ENCODE measurements at places on chromosomes 5 and 9.

DNA sequence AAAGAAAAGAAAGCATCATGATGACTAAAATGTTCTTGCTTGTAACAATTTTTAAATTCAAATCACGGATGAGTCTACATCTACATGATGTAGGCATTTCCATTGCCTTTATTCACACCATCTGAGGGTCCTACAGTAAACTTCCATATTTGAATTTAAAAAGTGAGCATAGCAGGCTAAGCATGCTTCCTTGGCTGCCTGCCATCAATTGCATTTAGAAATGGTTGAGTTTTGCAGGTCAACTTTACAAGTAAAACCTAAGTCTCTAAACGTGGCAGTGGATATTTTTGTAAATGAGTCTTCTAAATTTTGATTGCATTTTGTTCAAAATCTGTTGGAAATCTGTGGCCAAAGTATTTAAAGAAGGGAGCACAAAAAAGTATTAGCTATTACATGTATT lies 136.5 kb upstream of the PTCH1 start:
- no peak for DNase-seq

GRCh38 chr5:107916731-107917725 lies 246.3 kb upstream of the EFNA5 start:
- no peak for DNase-seq

GRCh38 chr9:128118472-128118857 lies 9.1 kb downstream of the PTGES2 start:
- no peak for DNase-seq

- no peak for DNase-seq
These were observed 83.0 kb upstream of the IL33 start for GRCh38 chr9:6132650-6133049.

DNA sequence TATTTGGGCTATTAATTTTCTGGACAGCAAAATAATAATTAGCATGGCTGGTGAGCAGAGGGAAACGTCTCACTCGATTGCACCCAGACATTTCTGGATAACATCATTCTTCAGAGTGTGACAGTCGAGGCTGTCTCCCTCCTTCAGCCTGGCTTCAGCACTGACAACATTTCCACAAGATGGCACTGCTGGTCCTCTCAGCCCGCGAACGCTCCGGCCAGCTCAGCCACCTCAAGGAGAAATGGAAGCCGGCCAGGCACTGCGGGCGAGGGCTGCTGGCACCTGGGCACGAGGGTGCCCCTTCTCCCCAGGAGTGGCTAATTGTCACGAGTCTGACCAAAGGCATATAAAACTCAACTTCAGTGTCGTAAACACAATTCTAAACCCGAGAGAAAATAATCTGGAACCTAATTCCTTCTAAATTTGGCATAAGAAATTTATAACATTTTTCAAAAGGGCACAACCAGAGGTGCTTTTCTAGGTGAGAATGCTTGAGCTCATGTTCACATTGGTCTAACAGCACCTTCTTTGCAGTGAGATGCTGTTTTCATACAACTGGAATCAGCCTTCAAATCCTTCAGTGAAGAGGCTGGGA lies 65.9 kb downstream of the DAP start:
- no peak for DNase-seq

- no peak for DNase-seq
These were observed 56.7 kb downstream of the TLE1 start for GRCh38 chr9:81632599-81632998.

DNA sequence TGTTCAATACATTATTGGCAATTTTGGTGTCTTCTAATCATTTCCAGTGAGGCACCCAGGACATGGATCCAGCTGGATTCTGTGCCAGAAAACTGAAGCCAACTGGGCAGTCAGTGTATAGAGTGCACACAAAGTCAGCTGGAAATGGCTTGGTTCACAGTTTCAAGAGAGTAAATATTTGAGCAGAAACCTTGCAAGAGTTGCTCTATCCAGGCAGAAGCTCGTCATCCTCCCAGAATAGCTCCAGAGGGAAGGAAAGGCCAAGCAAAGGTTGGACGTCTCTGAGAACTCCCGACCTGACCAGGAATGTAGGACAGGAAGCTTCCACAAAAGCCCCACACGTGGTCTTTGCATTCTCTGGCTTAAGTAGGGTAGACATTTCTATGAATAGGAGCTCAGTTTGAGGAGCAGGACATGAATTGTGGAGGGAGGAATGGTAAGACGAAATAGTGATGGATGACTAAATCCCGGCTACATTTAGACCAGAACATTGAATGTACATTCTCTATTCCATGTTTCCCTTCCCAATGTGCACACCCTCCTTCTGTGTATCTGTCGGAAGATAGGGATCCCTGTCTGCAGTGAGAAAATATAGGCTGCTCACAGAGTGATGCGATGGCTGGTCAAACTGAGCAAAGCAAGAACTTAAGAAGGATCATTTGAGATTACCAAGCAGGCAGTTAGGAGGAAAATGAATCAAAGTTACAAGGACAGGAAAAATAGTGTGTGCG lies 72.7 kb upstream of the FCN2 start:
- DNase-seq: no peak

DNA sequence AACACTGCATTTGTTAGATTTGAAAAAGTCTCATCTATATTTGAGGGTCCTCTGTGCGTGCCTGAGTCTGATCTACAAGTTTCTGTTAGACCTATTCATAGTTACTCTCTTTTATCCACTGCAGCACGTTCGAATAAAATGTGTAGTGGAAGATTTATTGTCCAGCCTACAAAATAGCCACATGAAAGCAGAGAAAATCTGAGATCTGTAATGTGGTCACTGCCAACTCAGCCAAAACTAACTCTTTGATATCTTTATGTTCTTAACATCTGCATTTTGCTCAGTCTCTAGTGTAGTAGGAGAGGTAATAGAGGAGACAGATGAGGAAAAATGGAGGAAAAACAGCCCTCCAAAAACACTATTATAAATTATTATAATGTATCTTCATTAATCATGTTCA lies 354.0 kb downstream of the NPR3 start:
- DNase-seq: no peak

- DNase-seq: no peak
These were observed 40.5 kb downstream of the C9orf50 start for GRCh38 chr9:129580211-129580915.

- no peak for DNase-seq
These were observed 50.1 kb upstream of the ZNF608 start for GRCh38 chr5:124796495-124796894.

GRCh38 chr9:95090023-95090791 lies 227.3 kb downstream of the FANCC start:
- no peak for DNase-seq

DNA sequence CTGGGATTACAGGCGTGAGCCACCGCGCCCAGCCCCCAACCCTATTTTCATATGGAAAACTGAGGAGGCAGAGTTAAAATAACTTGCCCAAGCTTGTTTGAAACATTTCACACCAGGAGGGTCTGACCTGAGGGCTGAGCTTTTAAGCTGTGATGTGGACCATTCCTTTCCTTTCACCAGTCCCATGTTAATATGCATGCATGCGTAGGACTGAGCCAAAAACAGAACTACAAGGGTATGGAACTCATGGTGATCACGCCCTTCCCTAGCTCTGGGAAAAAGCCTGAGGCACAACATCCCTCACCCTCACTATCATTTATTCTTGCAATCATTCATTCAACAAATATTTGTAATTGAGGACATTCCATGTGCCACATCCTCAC lies 87.4 kb upstream of the FAM169A start:
- no peak for DNase-seq

GRCh38 chr9:38096238-38096805 lies 27.3 kb upstream of the SHB start:
- DNase-seq: no peak

- DNase-seq: no peak
These were observed 4.9 kb downstream of the SLC25A51 start for GRCh38 chr9:37899041-37899440.

DNA sequence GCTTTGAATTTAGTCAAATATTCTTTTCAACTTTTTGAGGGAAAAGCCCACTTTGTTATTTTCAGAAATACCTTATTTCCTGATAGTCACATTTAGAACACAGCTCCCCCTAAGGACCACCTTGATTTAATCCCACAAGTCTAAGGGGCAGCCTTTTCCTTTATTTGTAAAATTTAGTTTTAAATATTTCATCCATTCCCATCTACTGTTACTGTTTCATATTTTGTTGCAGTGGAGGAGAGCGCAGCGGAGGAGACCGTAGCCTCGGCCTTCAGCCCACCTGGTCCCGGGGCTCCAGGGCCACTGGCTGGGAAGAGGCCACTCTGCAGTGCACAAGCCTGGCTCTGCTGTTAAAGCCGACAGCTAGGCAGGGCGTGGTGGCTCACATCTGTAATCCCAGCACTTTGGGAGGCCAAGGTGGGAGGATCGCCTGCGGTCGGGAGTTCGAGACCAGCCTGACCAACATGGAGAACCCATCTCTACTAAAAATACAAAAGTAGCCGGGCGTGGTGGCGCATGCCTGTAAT lies 19.6 kb downstream of the LPCAT1 start:
- DNase-seq: no peak

DNA sequence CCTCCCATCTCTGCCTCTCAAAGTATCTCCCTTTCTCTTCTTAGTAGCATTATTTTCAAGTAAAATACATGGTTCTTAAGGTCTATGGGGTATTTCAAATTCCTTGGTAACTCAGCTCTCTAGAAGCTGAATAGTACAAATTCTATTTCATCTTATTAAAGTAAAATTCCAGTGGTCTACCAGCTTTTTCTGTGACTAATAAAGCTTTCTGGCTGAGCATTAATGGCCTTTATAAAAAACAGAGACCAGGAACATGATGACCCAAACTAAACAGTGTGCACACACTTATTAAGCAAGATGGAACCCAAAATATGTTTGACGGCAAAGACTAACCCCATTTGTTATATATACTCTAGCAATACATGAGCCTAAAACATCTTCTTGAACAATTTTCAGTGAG lies 142.6 kb downstream of the OR2K2 start:
- no peak for DNase-seq

DNA sequence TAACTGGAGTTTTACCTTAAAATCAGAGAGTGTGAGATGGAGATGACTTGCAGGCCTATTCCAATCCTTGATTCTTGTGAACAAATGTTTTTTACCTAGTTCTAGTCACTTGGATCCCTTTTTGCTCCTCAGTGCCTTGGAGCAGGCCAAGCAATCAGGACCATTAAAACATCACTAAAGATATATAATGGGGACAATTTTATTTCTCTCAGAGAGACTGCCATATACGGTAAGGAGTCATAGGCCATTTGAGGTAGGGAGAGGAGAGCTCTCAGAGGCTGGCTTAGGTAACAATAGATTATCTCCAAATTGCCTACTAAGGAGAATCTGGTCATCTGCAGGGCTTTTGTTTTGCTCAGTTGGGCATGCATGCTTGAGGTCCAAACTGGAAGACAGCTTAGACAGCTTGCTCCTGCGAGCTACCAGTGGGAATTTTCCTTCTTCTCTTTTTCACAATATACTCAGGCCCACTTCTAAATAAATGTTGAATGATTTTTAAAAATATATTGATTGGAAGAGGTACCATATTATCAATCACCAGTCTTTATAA lies 44.0 kb downstream of the FREM1 start:
- DNase-seq: no peak

DNA sequence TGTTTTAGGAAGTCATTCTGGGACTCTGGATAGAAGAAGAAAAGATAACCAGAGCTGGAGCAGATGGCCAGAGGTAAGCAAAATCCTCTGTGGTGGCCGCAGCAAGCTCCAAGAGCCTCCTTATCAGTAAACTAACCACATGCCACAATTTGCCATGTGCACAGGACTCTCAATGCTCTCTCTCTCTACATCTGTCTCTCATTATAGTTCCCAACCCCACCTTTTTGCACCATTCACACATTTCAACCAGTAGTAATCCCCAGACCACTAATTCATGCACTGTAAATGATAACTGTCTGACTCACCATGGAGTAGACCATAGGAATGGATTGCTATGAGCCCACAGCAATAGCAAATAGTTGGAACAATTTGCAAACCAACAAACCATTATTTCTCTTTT lies 526.1 kb downstream of the TLR4 start:
- no peak for DNase-seq

GRCh38 chr5:149519601-149520000 lies 31.6 kb downstream of the CSNK1A1 start:
- DNase-seq: no peak

DNA sequence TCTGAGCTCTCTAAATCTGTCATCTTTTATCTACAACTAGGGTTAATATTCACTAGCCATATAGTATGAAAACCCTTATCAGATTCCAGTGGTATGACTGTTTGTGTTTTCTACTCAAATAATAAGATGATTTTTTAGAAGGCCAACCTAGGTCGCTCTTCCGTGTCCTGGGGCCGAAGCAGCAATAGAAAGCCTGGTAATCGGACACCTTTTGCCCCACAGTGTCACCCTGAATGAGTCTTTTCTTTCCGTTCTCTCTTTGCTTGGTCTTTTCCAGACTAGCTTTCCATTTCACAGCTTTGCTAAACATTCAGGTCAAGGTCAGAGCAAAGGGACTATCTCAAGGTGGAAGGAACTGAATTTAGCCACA lies 243.3 kb upstream of the ANKRD55 start:
- no peak for DNase-seq

- no peak for DNase-seq
These were observed 515.4 kb upstream of the PTPRD start for GRCh38 chr9:11128156-11128555.

GRCh38 chr5:16695779-16696178 lies 79.0 kb upstream of the RETREG1 start:
- DNase-seq: no peak

GRCh38 chr5:163387589-163388343 lies 49.6 kb upstream of the CCNG1 start:
- DNase-seq: no peak

DNA sequence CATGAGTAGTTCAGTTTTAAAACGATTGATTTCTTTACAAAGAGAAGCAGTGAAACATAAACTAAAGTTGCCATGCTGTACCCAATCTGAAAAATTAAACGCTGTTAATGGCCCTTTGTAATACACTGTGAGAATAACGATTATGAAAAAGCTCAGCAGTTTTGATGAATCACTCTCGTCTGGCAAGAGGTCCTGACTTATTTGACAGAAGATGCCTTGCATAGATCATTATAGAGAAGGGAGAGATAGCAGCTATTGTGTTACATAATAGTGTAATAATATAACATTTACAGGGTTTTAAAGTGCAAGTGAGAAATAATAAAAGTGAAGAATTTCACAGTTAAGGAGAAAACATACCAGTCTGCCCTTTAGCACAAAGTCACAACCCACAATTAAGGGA lies 361.5 kb upstream of the CDH10 start:
- no peak for DNase-seq

DNA sequence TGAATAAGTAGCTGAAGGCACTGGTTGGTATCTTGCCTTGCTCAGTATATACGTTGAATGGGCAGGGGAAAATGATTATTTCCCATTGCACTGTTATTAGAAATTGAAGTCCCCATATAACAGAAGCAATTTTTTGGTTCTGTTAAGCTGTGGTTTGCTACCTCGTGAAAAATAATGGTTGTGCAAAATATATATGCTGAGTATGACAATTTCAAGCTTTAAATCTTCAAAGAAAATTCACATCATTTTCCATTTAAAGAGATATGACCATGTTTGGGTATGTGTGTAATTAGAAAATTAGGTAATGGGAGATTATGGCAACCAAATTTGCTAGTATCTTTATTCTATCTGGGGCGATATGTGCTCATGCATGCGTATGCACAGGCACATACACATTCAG lies 139.8 kb downstream of the DMAC1 start:
- DNase-seq: no peak

- no peak for DNase-seq
These were observed 339.1 kb downstream of the NFIB start for GRCh38 chr9:13974891-13975290.

GRCh38 chr5:44320188-44320587 lies 69.0 kb downstream of the FGF10 start:
- DNase-seq: no peak

- no peak for DNase-seq
These were observed 149.8 kb downstream of the ICE1 start for GRCh38 chr5:5572010-5572865.

All from stimulated activated CD4-positive, alpha-beta T cell treated with anti-CD3 and anti-CD28 coated beads, TNF-alpha, amount 100 ng/mL, for 1 hour (primary cell).